Activated T-cell treated with anti-CD3 and anti-CD28 coated beads for 4 hours (primary cell): ENCODE measurements at places on chromosomes 2 and 18.

- DNase-seq: no peak
These were observed 94.6 kb upstream of the LGALSL start for GRCh38 chr2:64359171-64359891.

DNA sequence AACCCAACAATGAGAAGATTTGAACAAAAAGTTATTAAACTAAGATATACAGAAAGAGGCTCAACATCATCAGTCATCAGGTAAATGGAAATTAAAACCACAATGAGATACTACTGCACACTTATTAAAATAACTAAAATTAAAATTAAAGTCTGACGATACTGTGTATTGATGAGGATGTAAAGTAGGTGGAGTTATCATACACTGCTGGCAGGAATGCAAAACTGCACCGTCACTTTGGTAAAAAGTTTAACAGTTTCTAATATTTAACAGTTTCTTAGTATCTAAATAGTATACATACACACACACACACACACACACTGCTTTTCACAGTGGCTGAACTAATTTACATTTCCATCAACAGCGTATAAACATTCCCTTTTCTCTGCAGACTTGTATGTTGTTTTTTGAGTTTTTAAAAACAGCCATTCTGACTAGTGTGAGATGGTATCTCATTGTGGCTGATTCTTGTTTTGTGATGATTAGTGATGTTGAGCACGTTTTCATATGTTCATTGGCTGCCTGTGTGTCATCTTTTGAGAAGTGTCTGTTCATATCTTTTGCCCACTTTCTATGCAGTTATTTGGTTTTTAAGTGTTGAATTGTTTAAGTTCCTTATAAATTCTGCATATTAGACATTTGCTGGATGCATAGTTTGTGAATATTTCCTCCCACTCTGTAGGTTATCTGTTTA, 726.9 kb upstream of the CHAC2 start:
- DNase-seq: no peak

DNA sequence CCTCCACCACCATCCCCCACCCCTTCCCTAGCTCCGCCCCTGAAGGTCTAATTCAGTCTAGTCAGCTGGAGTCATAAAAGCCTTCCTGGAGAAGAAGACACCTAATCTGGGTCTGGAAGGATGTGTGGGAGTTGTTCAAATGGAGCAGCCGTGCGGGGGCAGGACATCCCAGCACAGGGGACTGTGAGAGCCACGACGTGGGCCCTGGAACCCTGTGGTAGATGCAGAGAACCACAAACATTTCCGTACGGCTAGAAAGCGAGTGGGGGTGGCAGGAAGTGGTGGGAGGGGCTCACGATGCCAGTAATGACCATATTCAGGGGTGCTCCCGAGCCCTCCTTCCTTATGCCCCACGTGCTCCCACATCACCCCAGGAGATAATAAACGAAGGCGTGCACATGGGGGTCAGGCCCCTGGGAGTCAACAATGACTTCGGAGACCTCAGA, 20.9 kb upstream of the COL6A3 start:
- DNase-seq: peak; percentile 74

DNA sequence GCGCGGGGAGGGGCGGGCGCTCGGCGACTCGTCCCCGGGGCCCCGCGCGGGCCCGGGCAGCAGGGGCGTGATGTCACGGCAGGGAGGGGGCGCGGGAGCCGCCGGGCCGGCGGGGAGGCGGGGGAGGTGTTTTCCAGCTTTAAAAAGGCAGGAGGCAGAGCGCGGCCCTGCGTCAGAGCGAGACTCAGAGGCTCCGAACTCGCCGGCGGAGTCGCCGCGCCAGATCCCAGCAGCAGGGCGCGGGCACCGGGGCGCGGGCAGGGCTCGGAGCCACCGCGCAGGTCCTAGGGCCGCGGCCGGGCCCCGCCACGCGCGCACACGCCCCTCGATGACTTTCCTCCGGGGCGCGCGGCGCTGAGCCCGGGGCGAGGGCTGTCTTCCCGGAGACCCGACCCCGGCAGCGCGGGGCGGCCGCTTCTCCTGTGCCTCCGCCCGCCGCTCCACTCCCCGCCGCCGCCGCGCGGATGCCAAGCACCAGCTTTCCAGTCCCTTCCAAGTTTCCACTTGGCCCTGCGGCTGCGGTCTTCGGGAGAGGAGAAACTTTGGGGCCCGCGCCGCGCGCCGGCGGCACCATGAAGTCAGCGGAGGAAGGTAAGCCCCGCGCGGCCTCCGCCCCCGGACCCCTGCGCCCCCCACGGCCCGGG, at the start of gene NFATC1:
NFATC1 (plus strand) TSS at position 170 of the 644 bp plus-strand sequence; CDS start at position 465, 295 bp downstream.
- DNase-seq: peak; percentile 82

DNA sequence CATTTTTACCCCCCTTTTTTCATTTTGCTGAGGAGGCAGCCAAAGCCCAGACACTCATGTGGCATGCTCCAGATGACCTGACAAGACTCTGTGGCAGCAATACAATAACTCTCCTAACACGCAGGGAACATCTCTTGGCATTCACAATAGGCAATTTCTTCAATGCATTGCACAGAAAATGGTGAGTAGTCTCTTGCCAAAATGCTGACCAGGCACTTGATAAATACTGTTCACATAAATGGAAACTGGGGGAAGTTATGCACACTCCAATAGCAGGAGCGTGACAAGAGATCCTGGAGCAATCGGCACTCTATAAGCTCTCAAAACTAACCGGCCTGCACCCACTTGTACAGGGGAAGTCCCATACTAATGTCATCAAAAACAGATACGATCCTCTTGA, 66.3 kb downstream of the NBAS start:
- DNase-seq: no peak

GRCh38 chr18:76213991-76214390, 281.1 kb downstream of the ZNF516 start:
- no peak for DNase-seq

DNA sequence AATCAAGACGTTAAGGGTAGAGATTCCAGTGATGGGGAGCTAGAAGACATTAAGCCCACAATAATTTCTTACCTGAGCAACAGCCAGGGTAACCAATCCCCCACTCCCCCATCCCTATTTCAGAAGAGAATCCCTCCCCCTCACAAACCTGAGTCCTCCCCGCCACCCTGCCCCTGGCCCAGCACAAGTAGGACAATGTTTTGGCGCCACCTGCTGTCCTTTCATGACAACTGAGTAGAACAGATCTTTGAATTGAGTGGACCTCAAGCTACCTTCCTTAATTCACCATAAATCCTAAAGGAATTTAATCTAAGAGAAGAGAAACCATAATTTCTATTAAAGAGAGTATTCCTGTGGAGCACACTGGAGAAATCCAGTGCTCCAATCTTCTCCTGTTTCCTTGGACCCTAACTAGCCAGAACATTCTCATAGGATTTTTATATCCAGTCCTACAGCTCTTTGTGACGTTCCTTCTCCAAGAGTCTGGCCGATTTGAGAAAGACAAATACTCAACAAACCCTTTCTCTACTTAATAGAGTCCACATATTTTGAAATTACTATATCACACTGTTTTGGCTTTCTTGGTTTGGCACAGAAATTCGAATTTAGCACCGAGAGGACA, 41.1 kb downstream of the NHEJ1 start:
- DNase-seq: peak; percentile 49

GRCh38 chr2:44543773-44544725, 182.3 kb downstream of the CAMKMT start:
- DNase-seq: no peak
